NCI-H1092 (cell line): ENCODE measurements at places on chromosomes 7 and 10.

DNA sequence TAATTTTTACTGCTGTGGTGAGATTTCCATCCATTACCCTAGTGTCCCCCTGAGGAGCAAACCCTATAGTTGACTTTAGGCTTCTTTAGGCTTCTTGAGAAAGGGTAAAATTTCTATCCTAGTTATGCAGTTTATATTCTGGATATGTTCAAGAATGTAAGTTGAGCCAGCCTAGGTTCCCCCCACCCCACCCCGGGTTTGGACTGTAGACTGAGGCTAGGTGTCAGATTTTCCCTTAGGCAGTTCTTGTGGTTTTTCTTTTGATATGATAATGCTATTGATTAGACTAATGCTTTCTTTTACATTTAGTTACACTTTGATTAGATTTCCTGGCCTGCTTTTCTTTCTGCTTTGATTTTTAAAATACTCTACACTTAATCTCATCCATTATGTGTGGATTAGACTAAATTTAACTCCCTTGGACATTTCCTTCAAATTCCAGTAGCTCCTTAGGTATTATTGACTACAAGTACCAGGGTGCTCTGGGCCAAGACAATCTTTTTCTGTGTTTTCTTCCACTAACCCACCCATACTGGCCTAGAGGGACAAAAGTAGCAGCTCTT is 37.7 kb downstream of the NRF1 start:
- no peak for DNase-seq

DNA sequence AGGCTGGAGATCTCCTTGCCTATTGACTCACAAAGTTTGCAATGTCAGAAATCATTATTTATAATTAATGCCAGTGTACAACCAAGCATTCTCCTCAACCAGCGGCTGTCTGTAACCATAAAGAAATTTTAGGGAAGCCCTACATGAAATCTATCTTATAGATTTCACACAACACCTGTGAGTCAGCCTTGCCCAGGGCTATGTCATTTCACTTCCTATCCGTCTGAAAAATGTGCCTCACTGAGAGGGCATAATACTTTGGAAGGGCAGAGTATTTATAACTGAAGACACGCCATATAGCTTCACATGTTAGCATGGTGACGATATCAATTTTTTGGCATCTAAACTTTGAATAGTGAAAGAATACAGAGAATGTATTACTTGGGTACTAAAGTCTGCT is 296.6 kb upstream of the ETV1 start:
- no peak for DNase-seq

GRCh38 chr10:47139121-47139520 is 160.9 kb upstream of the GDF10 start:
- DNase-seq = no peak

DNA sequence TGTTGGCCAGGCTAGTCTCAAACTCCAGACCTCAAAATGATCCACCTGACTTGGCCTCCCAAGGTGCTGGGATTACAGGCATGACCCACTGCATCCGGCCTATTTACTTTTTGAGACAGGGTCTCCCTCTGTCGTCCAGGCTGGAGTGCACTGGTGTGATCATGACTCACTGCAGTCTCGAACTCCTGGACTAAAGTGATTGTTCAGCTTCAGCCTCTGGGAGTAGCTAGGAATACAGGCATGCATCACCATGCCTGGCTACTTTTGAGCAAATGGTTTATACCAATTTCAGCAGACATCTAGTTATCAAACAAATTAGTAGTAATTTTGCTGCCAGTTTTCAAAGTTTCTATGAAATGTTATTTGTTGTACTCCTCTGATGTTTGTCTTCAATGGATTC is 2.2 kb upstream of the WAC start:
- no peak for DNase-seq

GRCh38 chr10:61902445-61903220 is 1.1 kb downstream of the ARID5B start:
- no peak for DNase-seq
